ENCODE measurements at places on chromosomes 12 and 14.
A peak's percentile ranks its signal among the peaks of the same experiment; 100 is the strongest.

- peaks cover 3% of the 10 kb centered on the region for H3K27me3 ChIP-seq
- no peak overlapping the region for H3K27ac ChIP-seq
- H3K4me1 ChIP-seq, result no peaks in the 10 kb centered on the region
- no peaks in the 10 kb centered on the region for H3K36me3 ChIP-seq
- H3K4me3 ChIP-seq, result no peak overlapping the region
These were observed 114.2 kb downstream of the PDE3A start for GRCh38 chr12:20482491-20483054.

DNA sequence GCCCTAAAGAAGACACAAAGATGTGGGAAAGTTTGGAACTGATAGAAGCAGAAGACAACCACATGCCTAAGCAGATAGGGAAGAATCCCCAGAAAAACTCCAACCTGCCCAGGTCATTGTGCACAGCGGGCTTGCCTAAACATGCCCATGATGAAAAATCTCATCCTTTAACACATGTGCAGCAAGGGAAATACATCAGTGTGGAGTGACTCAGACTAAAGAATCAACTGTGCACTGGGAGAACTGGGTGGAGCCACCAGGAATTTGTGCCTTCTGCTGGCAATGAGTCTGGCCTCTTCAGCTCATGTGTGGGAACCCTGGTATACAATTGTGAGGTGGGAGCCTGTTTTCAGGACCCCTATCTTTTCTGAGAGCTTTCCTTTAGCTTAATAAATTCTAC, 398.5 kb downstream of the FSCB start:
- no peaks in the 10 kb centered on the region for H3K4me1 ChIP-seq
- DNase-seq, result no peak
- no peak overlapping the region for H3K27ac ChIP-seq

- H3K4me1 ChIP-seq, result peaks cover 25% of the 10 kb centered on the region
- H3K27ac ChIP-seq, result peak overlapping the region; percentile 76
- peak overlapping the region; percentile 61 for H3K4me3 ChIP-seq
- H3K27me3 ChIP-seq, result peaks cover 30% of the 10 kb centered on the region
- H3K36me3 ChIP-seq, result no peaks in the 10 kb centered on the region
These were observed 14.5 kb upstream of the FBRSL1 start for GRCh38 chr12:132475304-132476037.

DNA sequence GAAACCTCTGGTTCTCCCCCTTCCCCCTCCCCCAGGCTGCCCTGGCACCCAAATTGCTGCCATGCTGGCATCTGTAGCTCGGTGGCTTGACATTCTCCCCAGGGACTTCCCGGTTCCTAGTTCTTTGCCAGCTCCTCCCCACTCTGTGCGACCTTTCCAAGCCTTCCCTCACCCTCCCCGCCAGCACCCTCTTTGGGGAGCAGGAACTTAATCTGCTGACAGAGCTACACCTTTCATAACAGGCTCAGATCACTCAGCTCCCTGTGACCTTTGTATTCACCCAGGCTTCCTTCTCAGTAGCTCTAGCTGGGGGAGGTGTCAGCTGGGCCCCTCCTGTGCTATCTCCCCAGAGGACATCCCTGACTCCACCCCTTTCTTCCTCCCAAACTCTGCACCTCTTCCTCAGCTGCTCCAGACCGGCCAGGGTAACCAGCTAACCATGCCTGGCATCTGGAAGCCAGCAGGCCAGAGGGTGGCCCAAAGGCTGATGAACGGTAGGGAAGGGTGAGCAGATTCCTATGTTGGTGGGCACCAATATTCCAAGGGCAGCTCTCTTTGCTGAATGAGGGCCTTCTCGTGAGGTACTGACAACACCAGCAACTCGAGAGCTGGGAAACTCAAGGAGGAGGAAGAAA, 1.8 kb upstream of the COX14 start:
- H3K27ac ChIP-seq, result peak overlapping the region; percentile 42
- H3K4me3 ChIP-seq, result no peak overlapping the region
- peaks cover 20% of the 10 kb centered on the region for H3K4me1 ChIP-seq
- H3K36me3 ChIP-seq, result peaks cover 3% of the 10 kb centered on the region
- no peak for DNase-seq

DNA sequence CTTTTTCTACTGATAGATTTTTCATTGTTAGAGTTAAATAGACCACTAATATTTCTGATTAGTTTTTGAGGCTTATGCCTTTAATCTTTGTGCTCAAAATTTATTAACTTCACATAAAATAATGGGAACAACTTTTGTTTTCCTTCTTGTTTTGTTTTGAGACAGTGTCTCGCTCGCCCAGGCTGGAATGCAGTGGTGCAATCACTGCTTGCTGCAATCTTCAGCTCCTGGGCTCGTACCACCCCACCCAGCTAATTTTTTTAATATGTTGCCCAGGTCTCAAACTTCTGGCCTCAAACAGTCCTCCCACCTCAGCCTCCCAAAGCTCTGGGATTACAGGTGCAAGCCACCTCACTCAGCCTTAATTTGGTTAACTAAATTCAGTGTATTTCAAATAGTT, 16.8 kb downstream of the SCFD1 start:
- H3K4me1 ChIP-seq, result peaks cover 26% of the 10 kb centered on the region
- H3K4me3 ChIP-seq, result no peak overlapping the region
- H3K36me3 ChIP-seq, result peaks cover 7% of the 10 kb centered on the region

DNA sequence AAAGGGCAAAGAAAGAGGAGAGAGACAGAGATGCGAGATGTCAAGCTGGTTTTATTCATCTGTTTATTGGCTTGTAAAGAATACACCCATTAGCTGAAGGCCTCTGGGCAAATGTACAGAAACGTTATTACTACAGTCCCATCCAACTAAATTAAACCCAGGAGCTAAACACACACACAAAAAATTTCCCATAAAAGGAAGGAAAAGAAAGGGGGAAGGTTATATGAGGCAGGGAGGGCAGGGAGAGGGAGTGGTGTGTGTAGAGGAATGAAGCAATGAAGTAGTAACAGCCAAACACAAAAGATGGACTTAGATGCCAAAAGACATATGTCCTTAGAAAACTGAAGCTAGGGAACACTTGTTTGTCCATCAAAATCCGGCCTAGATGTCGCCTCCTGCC, 3.1 kb upstream of the MFAP5 start:
- peaks cover 8% of the 10 kb centered on the region for H3K27me3 ChIP-seq
- no peaks in the 10 kb centered on the region for H3K4me1 ChIP-seq
- peaks cover 3% of the 10 kb centered on the region for H3K36me3 ChIP-seq
- no peak for DNase-seq

Measured in immature natural killer cell (primary cell).